Substantia nigra (tissue), 51 donors: ENCODE measurements at places on chromosomes 5 and 9.

DNA sequence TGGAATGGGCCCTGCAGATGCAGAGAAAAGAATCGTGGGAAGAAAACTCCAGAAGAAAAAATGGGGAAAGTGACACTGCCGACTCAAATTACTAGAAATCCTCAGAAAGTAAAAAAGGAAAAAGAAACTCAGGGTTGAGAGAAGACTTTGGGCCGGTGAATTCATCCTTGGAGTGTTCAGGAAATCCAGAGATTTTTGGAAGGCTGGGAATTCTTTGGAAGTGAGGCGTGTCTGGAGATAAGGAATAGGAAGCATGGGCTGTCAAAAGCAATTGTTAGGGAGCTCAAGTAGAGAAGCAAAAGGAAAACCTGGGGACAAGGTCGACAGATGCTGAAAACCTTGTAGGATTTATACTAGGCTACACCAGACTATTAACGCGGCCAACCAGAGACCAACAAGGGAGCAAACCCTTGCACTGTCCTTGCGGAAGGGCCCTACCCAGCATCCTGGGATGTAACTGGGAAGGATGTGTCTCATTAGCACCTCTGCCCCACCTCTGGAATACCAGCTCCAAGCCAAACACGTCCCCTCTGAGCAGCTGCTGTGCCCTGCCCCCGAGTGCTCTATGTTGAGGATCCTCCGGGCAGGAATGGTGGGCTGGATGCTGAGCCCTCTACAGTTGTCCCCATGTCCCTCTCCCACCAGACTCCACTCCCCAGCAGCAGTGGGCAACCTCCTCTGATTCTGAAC lies 11.6 kb downstream of the DAB2IP start:
- DNase-seq: no peak

DNA sequence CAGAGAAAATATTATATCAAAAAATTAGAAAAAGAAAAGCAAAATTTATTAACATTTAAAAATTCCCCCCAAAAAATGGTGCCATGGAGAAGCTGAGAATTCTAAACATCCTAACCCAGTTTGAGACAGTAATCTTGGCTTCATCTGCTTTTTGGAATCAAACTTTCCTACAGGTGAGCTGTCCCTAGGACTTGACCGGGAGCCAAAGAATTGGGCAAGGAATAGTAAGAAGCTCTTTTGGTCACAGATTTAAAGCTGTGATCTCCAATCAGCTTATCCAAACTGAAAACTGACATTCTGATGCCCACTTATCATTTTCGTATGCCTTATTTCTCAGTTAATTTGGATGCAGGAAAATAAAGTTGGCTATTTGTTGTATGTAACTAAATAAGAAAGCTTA lies 457.3 kb upstream of the DMAC1 start:
- no peak for DNase-seq

- no peak for DNase-seq
Observed at GRCh38 chr5:10885026-10885425, 124.0 kb upstream of the DAP start.

DNA sequence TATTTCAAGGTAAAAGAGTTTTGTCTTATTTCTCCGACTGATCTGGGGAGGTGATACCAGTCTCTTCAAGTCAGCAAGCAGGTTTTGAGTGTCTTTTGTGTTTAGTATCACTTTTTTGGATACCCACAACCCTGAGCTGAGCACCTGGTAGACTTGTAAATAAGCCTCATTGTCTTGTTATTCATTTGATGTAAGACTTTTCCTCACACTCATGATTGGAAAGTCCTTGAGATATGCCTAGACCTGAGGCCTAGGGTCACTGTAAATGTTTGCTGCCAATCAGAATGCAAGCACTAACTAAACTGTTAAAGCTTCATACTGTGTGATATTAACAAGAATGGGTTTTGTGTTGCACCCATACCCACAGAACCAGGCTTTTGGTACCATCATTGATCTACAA lies 100.7 kb upstream of the CKMT2 start:
- no peak for DNase-seq

DNA sequence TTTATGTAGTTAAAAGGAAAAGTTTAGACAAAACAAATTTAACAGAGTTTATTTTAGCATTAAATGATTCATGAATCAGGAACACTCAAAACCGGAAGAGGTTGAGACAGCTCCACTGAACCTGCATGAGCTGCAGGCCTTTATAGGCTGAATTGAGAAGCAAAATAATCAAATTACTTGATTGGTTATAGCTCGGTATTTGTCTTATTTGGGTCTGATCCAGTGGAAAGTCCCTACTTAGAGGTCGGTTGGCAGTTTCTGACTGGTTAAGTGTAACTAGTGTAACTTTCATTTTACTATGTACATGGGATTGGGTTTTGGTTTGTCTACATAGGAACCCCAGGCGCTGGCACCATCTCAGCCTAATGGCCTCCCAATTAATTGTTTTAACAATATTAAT lies 74.1 kb upstream of the PIK3R1 start:
- no peak for DNase-seq

DNA sequence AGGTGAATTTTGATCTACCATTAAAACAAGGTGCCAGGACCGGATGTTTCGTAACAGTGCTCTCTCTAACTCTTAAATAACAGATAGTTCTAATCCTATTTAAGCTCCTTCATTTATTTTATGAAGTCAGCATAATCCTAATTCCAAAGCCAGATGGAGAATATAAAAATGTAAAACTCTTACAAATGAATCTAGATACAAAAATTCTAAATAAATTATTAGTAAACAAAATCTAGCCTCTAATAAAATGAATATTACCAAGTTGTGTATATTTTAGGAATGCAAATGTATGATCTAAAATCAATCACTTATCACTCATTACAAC lies 32.4 kb upstream of the IL33 start:
- DNase-seq: no peak

DNA sequence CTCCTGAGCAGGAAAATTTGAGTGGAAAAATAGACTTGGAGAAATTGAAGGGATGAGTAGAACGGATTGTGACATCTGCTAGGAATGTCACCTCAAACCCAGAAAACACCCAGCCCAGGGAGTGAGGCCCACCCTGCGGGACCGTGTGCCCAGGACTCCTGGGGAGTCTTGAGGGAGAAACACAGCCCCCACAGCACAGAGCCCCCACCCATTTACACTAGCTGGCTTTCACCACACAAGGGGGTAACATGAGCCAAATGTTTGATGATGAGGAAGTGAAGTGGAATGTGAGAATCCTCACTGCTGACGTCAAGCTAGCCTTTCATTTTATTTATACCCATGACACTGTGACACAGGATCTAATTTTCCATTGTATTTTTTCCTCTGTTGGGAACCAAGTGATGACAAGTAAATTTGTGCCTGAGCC lies 42.8 kb upstream of the PDE8B start:
- no peak for DNase-seq

- DNase-seq: no peak
Observed at GRCh38 chr9:123562844-123563346, 206.9 kb downstream of the CRB2 start.

DNA sequence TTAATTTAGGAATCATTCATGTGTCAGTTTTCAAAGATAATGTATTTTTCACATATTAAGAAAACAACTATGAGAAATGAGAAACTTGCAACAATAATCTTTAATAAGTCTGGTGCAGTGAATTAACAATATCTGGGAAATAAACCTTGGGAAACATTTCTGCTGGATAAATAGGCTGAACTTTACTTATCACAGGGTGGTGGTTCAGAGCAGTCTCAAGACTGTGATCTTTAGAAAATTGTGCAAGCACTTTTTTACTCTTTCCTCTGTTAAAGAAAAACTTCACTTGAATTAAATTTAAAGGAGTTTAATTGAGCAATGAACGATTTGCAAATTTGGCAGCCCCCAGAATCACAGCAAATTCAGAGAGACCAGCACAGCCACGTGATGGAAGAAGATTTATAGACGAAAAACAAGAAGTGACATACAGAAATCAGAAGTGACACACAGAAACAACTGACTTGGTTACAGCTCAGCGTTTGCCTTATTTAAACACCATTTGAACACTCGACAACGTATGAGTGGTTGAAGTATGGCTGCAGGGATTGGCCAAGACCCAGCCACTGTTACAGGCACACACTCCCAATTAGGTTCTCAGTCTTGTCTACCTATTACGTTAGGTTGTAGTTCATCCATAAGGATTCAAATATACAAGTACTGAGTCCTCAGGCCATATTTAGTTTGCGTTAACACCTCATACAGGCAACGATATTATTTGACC lies 631.9 kb downstream of the SLCO4C1 start:
- DNase-seq: no peak

DNA sequence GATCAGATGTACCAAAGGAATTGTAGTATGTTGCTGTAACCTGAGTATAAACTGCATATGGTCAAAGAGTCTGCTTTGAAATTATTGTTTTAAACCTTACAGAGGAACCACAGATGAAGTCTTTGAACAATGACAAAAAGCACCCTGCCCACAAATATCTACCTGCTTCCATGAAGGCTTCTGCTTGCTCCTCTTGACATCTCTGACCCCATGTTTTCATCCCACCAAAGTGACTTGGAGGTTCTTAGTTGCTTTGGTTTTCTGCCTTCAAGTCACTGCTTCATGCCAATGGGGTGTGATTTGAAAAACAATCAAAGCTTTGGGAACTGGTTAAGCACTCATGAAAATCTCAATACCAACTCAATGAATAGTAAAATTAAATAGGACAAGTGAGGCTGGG lies 194.6 kb upstream of the ACTBL2 start:
- no peak for DNase-seq

GRCh38 chr5:58019614-58020013 lies 440.3 kb downstream of the PLK2 start:
- no peak for DNase-seq

DNA sequence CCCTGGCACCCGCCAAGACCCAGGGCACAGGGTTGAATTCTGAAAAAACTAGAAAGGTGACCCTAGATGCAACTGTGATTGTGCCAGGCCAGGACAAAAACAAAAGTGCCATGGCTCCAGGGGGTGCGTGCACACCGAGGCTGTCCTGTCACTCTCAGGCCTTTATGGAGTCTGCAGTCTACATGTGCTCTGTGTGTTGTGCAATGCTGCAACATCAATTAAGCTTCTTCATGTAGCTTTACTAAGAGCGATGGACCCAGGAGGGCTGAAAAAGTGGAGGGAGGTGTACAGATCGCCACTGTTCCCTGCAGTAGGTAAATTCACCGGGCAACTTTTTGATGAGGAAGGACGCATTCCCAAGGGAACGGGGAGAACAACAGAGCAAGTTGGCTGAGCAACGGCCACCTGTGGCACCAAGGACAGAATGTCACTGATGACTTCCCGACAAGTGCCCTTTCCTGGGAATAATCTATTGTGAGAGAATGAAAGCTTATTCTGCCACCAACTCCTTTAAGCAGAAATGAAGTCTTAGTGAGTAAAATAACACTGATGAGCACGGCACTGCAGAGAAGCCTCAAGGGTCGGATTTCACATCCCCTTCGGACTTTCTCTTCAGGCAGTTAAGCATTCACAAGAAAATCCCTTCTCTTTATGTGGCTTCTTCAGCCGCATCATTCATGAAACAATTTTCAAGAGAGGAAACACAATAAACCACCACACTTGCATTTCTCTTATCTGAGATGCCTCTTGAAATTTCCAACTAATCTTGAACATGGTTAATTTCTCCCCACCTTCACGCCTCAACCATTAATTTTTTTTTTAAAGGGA lies 149.6 kb downstream of the DROSHA start:
- DNase-seq: no peak

DNA sequence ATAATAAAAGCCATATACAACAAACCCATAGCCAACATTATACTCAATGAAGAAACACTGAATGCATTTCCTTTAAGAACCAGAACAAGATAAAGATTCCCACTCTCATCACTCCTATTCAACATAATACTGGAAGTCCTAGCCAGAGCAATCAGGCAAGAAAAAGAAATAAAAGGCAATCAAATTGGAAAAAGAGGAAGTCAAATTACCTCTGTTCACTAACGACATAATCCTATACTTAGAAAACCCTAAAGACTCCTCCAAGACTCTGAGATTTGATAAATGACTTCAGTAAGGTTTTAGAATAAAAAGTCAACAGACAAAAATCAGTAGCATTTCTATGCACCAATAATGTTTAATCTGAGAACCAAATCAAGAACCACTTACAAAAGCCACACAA lies 36.6 kb upstream of the HTR4 start:
- DNase-seq: no peak

GRCh38 chr5:110663525-110663924 lies 62.9 kb downstream of the TMEM232 start:
- DNase-seq: no peak

GRCh38 chr5:120684749-120685415 lies 220.8 kb downstream of the PRR16 start:
- DNase-seq: no peak

GRCh38 chr5:175168882-175169507 lies 275.0 kb downstream of the DRD1 start:
- no peak for DNase-seq

- DNase-seq: no peak
Observed at GRCh38 chr5:177089127-177089526, 2.4 kb downstream of the FGFR4 start.

- DNase-seq: no peak
Observed at GRCh38 chr9:82781921-82782392, 281.0 kb downstream of the RASEF start.

- DNase-seq: no peak
Observed at GRCh38 chr5:68214482-68215207, 911 bp upstream of the PIK3R1 start.

DNA sequence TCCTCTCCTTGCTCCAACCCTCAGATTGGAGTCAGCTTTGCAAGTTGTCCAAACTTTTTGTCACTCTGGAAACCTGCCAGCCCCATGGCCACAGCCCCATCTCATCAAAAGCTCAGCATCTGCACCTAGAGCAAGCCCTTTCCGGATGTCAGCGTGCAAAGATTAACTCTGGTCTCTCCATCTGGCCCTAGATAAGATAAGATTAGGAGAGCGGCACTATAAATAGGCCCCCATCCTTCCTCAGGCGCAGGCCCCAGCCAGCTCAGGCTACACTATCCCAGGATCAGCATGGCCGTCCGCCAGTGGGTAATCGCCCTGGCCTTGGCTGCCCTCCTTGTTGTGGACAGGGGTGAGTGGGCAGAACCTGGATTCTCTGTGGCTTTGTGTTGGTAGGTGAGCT lies at the start of gene SPINK4:
Gene SPINK4, plus strand, starts transcription at position 247 of the 400 bp plus-strand sequence. Its CDS starts 42 bp downstream, at position 289.
- DNase-seq: no peak

DNA sequence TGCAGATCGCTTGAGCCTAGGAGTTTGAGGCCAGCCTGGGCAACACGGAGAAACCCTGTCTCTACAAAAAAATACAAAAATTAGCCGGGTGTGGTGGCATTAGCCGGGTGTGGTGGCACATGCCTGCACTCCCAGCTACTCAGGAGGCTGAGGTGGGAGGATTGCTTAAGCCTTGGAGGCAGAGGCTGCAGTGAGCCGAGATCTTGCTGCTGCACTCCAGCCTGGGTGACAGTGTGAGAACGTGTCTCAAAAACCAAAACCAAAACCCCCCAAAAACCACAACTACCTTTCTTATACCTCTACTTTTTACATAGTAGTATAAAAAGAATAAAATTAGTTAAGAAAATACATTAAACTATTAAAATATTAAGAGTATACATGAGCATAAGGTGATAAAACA lies 121.2 kb downstream of the RAPGEF6 start:
- no peak for DNase-seq

- no peak for DNase-seq
Observed at GRCh38 chr5:153151558-153151957, 338.9 kb upstream of the GRIA1 start.
